ENCODE measurements at places on chromosomes 13 and 19. TPM values are rescaled to one million over a fixed set of nuclear protein-coding genes. Genes with fewer than 3 reads are reported as not detected.

- H3K27ac ChIP-seq = peak within 1 kb of the TSS; percentile 37
- peak within 1 kb of the TSS; percentile 66 for H3K4me3 ChIP-seq
- peak; percentile 99 for DNase-seq
- peaks cover 33% of the 10 kb centered on the region for H3K36me3 ChIP-seq
These were observed at the start of gene BABAM1 for GRCh38 chr19:17266975-17267788. TSS of gene BABAM1 (plus strand) at chr19:17267443. CDS start at chr19:17268807, 1,364 bp downstream.

The LAIR2 gene
- total RNA-seq = not detected

The EPSTI1 gene
- 21.3 TPM for total RNA-seq

DNA sequence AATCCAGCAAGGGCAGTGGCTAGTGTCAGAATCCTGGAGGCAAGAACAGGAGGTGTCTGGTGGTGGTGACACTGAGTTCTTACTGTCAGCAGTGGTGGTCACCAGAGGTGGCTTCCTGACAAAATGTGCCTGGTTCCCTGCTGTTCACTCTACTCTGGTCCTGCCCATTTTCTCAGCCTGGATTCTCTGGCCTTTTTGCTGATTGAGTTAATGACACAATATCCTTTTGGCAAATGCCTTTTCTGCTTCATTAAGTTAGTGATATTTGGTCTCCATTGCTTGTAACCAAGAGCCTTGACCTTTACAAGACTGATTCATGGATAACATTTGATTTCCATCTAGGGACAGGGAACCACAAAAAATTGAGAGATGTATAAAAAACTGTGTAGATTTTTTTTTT, 51.1 kb downstream of the RFC3 start:
- no peak overlapping the region for H3K27ac ChIP-seq
- DNase-seq = no peak

The ARHGAP33 gene
- 3.7 TPM for total RNA-seq

DNA sequence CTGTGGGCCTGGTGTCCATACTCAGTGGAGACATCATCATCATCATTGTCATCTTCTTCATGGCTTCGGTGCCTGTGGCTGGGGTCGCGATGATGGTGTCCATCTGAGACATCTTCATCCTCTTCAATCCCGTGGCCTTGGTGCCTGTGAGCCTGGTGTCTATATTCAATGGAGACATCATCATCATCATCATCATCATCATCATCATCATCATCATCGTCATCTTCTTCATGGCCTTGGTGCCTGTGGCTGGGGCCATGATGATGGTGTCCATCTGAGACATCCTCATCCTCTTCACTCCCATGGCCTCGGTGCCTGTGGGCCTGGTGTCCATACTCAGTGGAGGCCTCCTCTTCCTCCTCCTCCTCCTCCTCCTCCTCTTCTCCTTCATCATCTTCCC, 917 bp downstream of the HRC start:
- no peaks in the 10 kb centered on the region for H3K27me3 ChIP-seq
- DNase-seq = no peak
- H3K27ac ChIP-seq = no peak overlapping the region
- no peak overlapping the region for H3K4me3 ChIP-seq

DNA sequence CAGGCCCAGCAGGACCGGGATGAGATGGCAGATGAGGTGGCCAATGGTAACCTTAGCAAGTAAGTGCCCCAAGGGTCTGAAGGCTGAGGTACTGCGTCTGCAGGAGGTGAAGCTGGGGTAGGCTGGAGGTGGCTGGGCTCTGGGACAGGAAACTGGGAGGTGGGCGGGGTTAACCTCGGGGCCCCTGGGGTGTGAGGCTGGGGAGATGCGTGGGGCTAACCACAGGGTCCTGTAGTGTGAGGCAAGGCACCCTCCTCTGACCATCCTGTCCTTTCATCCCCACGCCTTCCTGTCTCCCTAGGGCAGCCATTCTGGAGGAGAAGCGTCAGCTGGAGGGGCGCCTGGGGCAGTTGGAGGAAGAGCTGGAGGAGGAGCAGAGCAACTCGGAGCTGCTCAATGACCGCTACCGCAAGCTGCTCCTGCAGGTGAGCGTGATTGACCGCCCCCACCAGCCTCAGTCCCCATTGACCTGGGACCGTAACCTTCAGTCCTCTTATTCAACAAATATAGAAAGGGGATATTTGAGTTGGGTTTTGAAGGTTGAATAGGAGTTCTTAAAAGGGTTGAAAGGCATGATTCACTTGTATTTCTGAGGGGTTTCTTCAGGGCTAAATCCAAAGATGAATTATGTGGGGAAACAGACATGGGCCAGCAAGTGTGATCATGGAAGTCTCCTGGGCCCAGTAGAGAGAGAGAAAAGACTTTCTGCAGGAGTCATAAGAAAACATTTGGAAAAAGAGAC, 35.7 kb downstream of the KCNC3 start:
- no peaks in the 10 kb centered on the region for H3K27me3 ChIP-seq
- no peak overlapping the region for H3K27ac ChIP-seq
- no peak overlapping the region for H3K4me3 ChIP-seq
- no peak for DNase-seq

- H3K4me1 ChIP-seq = no peaks in the 10 kb centered on the region
- no peak for DNase-seq
- no peak overlapping the region for H3K4me3 ChIP-seq
- no peak overlapping the region for H3K27ac ChIP-seq
These were observed 468 bp upstream of the SERTM1 start for GRCh38 chr13:36673352-36673751.

The FAM216B gene
- total RNA-seq = not detected

DNA sequence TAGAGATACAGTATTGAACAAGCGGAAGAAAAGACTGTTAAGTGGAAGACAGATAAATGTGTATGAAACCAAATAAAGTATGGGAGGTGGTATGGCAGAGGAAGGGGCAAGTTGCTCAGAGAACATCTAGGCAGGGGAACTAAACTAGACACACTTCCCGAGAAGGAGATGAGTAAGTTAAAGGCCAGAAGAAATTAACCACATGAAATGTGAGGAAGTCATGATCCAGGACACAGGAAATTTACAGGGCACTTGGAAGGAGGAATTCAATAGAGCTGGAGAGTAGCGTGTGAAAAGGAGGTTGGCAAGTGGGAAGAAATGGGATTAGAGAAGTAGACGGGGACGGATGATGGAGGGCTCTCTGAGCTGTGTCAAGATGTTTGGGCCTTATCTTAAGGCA, 208.8 kb downstream of the COG6 start:
- no peak overlapping the region for H3K27ac ChIP-seq
- H3K27me3 ChIP-seq = no peaks in the 10 kb centered on the region
- no peak for DNase-seq
- H3K4me1 ChIP-seq = no peaks in the 10 kb centered on the region
- no peak overlapping the region for H3K4me3 ChIP-seq

DNA sequence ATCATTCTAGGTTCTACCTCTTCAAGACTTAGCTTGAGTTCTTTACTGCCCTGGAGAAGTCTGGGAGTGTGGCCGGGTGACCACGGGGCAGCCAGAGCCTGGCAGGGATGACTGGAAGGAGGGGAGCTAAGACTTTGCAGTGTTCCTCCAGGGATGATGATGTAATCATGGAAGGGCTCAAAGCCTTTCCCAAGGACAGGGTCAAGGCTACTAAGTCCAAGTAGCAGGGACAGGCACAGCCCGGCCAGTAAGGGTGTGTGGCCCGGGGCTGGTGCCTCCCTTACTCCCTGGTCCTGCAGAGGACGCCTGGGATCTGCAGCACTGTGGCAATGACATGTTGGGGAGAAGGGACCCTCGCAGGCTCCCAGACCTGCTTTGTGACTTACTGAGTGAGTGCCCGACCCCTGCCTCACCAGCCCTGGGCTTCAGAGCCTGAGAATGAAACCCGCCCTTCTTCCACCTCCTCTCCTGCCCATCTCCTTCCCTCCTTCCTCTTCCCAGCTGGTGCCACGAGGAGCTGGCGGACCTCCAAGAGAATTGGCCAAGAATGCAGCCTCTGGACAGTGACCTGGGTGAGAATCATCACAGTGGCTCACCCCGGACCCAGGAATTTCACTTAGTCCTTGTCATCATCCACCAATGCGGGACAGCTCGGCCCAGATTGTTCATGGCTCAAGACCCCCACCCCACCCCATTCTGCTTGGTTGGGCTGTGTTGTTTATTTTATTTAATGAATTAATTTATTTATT, 15.6 kb upstream of the FBXO17 start:
- no peak overlapping the region for H3K27ac ChIP-seq
- DNase-seq = peak; percentile 54
- H3K4me3 ChIP-seq = no peak overlapping the region
- H3K36me3 ChIP-seq = no peaks in the 10 kb centered on the region

DNA sequence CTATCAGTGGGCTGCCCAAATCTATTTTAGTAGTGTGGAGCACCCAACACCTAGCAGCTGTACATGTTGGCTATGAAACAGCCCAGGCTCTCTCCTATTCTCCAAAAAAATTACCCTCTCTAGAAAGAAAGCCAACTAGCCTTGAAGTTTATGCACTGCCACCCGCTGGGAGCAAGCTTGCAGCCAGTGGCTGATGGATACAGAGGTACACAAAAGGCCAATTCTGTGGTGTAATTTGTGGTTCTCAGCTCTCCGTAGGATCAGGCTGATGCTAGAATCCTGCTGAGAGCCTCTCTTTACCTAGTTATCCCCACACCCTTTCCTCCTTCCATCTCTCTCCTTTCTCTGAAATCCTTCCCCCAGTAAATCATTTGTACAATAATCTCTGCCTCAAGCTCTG, 1120.7 kb downstream of the DIAPH3 start:
- no peak for DNase-seq
- H3K36me3 ChIP-seq = no peaks in the 10 kb centered on the region
- no peaks in the 10 kb centered on the region for H3K4me1 ChIP-seq
- no peak overlapping the region for H3K27ac ChIP-seq
- no peaks in the 10 kb centered on the region for H3K27me3 ChIP-seq

GRCh38 chr13:108987517-108987916, 358.1 kb downstream of the MYO16 start:
- H3K4me1 ChIP-seq = no peaks in the 10 kb centered on the region
- H3K27me3 ChIP-seq = peaks cover 18% of the 10 kb centered on the region
- H3K4me3 ChIP-seq = no peak overlapping the region
- no peak overlapping the region for H3K27ac ChIP-seq
- H3K36me3 ChIP-seq = no peaks in the 10 kb centered on the region

DNA sequence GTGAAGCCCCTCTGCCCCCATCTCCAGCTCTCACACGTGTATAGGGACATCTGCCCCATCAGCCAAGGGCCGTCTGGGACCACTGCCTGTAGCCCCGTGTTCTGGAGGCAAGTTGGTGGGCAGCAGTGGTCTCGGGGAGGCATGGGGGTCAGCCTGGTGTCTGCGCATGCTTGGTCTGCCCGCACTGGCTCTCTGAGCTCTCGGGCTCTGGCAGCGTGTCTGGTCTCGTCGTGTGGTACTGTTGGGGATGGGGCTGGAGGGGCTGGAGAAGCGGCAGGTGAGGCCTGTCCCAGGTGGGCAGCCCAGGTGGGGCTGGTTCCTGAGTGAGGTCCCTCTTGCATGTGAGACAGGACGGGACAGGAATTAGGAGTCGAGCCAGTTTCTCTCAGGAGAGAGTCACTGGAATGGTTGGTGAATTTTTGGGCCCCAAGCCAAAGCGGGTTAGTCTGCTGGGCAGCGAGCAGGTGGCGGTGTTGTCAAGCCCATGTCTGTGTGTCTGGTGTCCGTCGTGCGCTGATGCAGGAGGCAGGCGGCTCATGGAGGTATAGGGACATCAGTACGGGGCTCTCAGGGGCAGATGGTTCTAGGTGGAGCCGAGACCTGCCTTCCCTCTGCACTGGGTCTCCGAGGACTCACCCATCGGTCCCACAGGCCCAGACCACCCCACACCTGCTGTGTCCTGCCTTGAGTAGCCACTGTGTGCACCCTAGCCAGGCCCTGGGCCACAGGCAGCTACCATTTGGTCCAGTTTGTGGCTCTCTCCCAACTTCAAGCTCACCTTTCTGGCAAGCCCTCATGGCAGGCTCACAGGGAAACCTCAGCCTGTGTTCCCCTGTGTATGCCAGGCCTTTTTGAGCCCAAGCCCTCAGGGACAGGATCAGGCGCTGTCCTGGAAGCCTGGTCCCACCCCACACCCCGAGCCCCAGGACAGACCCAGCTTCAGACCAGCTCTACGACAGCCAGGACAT, 18.2 kb downstream of the COMP start:
- H3K27me3 ChIP-seq = no peaks in the 10 kb centered on the region
- no peaks in the 10 kb centered on the region for H3K36me3 ChIP-seq
- H3K4me3 ChIP-seq = no peak overlapping the region
- H3K27ac ChIP-seq = no peak overlapping the region
- H3K4me1 ChIP-seq = peaks cover 10% of the 10 kb centered on the region

The SLC25A30 gene
- 6.7 TPM for total RNA-seq

The MAN2B1 gene
- 38.7 TPM for total RNA-seq

The CGB1 gene
- total RNA-seq = 1.00 TPM

GRCh38 chr13:68666774-68667397, 1436.8 kb upstream of the PCDH9 start:
- H3K4me1 ChIP-seq = no peaks in the 10 kb centered on the region
- H3K27me3 ChIP-seq = no peaks in the 10 kb centered on the region
- DNase-seq = no peak
- no peaks in the 10 kb centered on the region for H3K36me3 ChIP-seq

DNA sequence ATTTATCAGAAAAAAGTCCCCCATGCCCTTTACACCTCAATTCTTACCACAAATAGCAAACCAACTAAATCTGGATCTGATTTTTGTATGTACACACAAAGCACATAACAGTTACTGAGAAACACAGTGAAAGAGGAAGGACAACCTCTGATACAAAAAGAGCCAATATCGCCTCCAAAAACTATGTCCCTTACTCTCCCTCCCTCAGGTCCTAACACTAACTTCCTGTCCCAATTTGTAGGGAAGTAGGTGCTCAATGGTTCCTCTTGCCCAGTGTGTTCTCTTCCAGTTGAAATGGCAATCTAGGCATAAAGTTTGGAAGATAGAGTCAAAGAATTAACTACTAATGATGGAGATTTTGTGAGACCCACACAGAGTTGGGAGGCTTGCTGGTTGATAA, 15.8 kb upstream of the FPR3 start:
- DNase-seq = no peak
- H3K36me3 ChIP-seq = no peaks in the 10 kb centered on the region
- H3K4me1 ChIP-seq = no peaks in the 10 kb centered on the region
- H3K4me3 ChIP-seq = no peak overlapping the region
- H3K27me3 ChIP-seq = no peaks in the 10 kb centered on the region

- H3K36me3 ChIP-seq = no peaks in the 10 kb centered on the region
- no peak for DNase-seq
- no peak overlapping the region for H3K4me3 ChIP-seq
- no peaks in the 10 kb centered on the region for H3K27me3 ChIP-seq
These were observed 242.4 kb downstream of the KCNRG start for GRCh38 chr13:50257646-50258045.

DNA sequence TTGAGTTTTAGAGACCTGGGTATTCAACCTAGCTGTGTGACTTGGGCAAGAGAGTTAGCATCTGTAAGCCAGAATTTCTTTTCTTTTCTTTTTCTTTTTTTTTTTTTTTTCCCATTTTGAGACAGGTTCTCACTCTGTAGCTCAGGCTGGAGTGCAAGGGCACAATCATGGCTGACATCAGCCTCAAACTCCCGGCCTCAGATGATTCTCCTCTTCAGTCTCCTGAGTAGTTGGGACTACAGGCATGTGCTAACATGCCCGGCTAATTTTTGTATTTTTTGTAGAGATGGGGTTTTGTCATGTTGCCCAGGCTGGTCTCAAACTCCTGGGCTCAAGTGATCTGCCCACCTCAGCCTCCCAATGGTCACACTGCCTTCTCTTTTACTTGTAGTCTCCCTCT, 33.0 kb downstream of the ZMYM2 start:
- peaks cover 14% of the 10 kb centered on the region for H3K36me3 ChIP-seq
- H3K27me3 ChIP-seq = no peaks in the 10 kb centered on the region
- DNase-seq = no peak

- no peak overlapping the region for H3K4me3 ChIP-seq
- H3K27ac ChIP-seq = no peak overlapping the region
- no peak for DNase-seq
- no peaks in the 10 kb centered on the region for H3K27me3 ChIP-seq
These were observed 186.2 kb downstream of the FOXO1 start for GRCh38 chr13:40480012-40480914.
